NCI-H2081 treated with DMSO at 0.1 percent for 48 hours (cell line): ENCODE measurements at places on chromosomes 4 and X.

GRCh38 chr4:52076731-52077130 is 25.6 kb downstream of the SPATA18 start:
- no peak for DNase-seq

GRCh38 chrX:122817321-122817955 is 366.6 kb upstream of the GRIA3 start:
- DNase-seq = no peak

DNA sequence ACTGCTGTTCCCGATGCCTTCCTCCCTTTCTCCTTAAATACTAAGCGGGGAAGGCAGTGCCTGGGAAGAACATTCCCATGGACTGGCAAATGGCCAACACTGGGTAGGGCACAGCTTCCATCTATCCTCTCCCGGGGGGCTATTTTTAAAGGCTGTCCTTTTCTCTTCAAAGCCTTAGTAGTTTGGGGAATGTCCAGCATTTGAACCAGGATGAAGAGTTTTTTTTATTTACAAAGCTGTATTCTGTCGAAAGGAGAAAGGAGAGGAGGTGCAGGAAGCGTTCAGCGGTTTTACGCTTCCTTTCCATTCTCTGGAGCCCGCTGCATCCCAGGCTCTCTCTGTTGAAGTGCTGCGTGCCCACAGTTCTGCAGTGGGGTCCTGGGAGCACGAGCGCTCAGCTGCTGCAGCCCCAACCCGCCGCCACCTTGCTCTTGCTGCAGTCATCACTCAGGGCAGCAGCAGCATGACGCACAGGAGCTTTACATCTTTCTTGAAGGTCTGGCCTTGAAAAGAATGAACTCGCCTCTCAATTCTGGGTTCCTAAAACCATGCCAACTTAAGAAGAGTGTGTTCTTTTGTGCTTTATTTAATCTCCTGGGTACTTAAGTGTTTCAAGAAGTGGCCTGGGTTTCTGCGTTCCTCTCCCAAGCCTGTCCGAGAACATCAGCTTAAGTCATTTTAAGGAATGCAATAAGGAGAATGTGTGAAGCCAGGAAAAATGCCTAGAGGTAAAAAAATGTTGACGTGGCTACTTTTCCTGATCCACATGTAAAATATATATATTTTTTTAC is 427.2 kb downstream of the MAPK10 start:
- DNase-seq = no peak

GRCh38 chr4:147586637-147587036 is 30.6 kb upstream of the TMEM184C start:
- no peak for DNase-seq

DNA sequence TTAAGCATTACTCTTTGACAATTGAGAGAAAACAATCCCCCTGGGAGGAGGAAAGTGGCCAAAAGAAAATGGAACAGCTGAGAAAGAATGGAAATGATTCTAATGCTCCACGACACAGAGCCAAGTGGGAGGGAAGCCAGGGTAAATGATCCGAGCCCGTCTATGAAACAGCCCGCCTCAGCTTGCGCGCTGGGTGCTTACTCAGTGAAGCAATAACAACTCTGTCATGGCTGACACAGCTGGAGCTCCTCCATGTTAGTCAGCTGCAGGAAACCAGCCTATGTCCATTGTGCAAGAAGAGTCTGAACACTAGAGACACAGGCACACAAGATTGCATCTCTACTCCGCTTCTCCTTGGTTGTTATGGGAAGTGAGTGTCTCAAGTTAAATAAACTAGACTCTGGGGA is 19.3 kb downstream of the NOA1 start:
- peak; percentile 17 for DNase-seq

DNA sequence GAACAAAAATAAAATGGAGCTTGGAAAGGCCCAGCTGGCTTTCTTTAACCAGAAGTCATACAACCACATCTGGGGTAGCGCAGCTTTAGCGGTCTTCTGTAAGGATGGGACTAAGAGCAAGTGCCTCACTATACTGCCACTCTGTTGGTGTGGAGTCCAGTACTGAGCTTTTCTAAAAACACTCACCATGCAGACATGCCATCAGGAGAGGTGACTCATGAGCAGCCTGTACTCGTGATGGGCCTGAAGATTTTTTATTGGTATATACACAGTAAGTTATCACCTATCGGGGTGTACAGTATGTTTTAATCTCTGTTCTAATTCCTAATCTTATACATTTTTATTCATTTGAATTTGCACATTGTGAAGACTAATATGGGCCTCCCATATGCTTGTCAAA is 9.6 kb downstream of the PPP3CA start:
- DNase-seq = no peak

- DNase-seq = no peak
These were observed 1235.0 kb upstream of the TENM3 start for GRCh38 chr4:181008164-181008563.

DNA sequence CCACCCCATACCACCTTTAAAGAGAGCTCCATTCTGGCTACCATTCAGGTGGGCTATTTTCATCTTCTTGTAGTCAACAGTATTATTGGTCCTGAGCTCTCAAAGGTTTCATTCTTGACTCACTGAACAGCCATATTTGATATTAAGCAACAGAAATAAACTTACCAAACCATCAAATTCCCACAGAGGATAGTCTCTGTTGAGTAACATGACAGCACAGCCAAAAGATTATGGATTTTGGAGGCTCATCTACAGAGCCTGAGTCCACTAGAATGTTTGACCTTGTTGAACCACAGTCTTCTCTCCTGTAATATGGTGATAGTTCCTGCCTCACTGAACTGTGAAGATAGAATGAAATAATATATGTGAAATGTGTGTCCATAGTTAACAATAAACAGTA is 276.3 kb upstream of the LDB2 start:
- no peak for DNase-seq

- DNase-seq = no peak
These were observed 20.9 kb downstream of the ARSD start for GRCh38 chrX:2908125-2908685.
